ENCODE measurements at places on chromosomes 13 and 19.
A peak's percentile ranks its signal among the peaks of the same experiment; 100 is the strongest.

- no peak for DNase-seq
These were observed 2.0 kb downstream of the NPAS1 start for GRCh38 chr19:47021536-47022139.

DNA sequence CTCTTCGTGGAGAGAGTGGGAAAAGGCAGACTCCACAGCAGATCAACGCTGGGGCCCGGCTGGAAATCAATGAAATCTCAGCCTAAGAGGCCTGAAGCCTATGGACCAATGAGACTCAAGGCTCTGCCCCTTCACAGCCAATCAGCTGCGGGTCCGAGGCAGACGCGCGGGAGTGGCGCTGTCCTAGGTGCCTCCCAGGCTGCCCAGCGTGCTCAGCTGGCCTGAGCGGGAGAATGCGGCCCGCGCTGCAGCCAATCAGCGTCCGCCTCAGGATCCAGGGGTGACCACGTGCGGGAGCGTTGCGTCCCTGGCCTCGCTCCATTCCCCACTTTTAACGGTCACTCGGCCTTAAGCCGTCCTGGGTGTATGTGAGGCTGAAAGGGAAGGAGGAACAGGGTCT lies at the start of gene ZBTB32:
ZBTB32 (plus strand) TSS at position 341 of the 400 bp plus-strand sequence. CDS start 10,069 bp downstream, outside the sequence.
- DNase-seq, result no peak

DNA sequence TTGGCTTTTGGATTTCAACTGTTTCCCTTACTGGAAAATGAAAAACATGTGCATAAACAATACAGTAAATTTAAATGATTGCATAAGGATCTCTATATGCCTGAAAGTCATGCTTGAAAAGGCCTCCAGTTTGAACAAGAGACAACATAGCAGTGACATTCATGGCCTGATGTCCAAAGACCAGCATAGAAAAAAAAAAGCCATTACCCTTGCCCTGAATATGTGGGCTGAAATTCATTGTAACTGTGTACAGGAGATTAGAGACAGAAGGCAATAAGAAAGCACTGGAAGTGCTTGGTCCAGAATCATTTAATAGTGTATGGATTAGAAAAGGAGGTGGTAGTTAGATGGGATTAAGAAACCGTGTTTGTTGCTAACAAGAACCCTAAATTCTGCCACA lies 15.4 kb downstream of the MIR17HG start:
- DNase-seq, result no peak

- DNase-seq, result no peak
These were observed 138.4 kb upstream of the LSM14A start for GRCh38 chr19:34033880-34034279.

GRCh38 chr19:4660181-4660791 lies 9.9 kb downstream of the MYDGF start:
- no peak for DNase-seq

- no peak for DNase-seq
These were observed 235.2 kb downstream of the SLITRK5 start for GRCh38 chr13:87906411-87906810.

GRCh38 chr19:17352608-17353280 lies 15.4 kb downstream of the GTPBP3 start:
- DNase-seq, result no peak

GRCh38 chr13:40994581-40995230 lies 24.4 kb downstream of the ELF1 start:
- no peak for DNase-seq

- no peak for DNase-seq
These were observed 1295.1 kb downstream of the EFNB2 start for GRCh38 chr13:105240371-105240770.

DNA sequence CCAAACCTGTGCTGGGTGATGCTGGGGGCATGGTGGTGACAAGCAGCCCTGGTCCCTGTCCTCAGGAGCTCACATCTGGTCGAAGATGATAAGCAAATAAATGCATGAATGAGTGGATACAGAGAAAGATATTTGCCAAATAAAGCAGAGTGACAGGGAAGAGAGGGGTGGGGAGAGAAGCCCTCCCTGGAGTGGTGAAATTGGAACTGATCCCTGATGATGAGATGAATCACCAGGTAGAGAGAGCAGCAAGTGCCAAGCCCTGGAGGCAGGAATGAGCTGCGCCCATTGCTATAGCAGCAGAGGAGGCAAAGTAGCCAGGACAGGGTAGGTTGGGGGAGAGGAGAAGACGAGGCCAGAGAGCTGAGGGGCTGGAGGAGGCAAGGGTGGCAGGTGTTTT lies 13.7 kb downstream of the FXYD5 start:
- DNase-seq, result no peak

- DNase-seq, result no peak
These were observed 19.5 kb upstream of the ATP8A2 start for GRCh38 chr13:25352230-25352629.

- no peak for DNase-seq
These were observed 140.4 kb downstream of the TEX29 start for GRCh38 chr13:111460548-111461444.

GRCh38 chr19:49205114-49205513 lies 47.5 kb downstream of the TRPM4 start:
- DNase-seq, result no peak

DNA sequence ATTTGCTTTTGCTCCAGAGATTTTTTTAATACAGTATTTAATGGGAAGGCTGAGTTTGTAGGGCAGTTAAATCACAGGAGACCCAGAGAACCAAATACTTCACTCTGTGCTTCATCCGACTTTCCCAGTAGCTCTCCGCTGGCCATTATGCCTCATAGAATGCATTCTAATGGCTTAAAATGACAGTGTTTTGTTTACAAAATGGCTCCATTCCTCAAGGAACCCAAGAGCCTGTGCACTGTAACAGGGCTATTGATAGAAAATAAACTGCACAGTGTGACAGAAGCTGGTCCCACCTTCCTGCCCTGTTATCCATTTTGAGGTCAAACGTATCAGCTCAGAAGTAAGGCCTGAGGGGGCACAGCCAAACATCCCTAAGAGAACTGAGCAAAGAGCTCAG lies 136.5 kb downstream of the RAP2A start:
- DNase-seq, result no peak

DNA sequence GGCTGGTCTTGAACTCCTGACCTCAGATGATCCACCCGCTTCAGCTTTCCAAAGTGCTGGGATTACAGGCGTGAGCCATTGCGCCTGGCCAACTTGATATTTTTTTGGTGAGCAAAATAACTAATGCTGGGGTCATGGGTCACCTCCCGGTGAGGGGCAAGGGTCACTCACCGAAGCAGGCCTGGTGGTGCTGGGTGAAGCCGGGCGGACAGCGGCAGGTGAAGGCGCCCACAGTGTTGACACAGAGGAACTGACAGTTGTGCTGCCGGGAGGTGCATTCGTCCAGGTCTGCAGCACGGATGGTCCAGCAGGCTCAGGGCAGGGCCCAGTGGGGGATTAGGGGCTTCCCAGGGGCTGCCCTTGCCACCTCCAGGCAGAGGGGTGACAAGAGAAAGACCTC lies 28.3 kb downstream of the CCL25 start:
- DNase-seq, result no peak

DNA sequence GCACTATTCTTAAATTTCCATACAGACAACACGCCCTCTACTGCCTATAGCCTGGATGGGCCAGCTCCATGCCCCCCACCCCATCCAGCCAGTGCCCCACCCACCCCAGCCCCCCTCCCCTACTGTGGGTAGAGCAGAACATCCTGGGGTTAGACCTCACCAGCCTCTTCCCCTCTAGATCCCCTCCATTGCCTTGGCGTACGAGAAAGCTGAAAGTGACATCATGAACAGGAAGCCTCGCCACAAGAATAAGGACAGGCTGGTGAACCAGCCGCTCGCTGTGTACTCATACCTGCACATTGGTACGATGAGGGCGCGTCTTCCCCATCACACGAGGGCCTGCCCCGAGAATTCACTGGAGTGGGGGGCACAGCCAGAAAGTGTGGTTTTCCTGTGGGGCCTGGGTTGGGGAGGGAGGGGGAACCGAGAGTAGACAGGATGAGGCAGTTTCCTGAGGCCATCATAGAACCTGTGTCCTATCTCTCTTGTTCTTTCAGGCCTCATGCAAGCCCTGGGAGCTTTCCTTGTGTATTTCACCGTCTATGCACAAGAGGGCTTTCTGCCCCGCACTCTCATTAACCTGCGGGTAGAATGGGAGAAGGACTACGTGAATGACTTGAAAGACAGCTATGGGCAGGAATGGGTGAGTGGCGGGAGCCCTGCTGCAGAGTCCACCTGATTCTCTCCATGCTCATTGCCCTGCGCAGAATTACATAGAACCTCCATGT lies 29.1 kb downstream of the ATP12A start:
- DNase-seq, result peak; percentile 30

- DNase-seq, result no peak
These were observed 6.3 kb upstream of the PNMA8C start for GRCh38 chr19:46435009-46435408.

DNA sequence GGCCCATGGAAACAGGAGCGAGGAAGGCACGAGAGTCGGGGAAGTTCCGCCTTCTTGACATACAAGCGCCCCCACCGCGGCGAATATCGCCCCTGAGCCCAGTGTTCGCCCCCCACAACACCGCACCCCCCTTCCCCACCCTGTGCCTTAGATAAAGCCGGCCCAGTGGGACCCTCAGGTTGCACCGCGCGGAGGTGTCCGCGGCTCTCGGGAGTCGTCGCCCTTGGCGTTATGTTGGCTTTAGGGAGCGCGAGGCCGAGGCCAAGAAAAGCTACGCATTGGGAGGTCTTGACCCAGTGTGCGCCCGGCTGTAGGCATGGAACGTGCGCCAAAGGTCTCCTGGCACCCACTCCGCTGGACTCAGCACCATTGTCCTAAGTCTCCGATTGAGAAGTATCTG lies 603 bp upstream of the ZNF132 start:
- no peak for DNase-seq

Data from activated CD4-positive, CD25-positive, alpha-beta regulatory T cell (primary cell).